ENCODE measurements at places on chromosomes 6 and 20.

GRCh38 chr20:52410182-52410647 lies 218.6 kb upstream of the ZFP64 start:
- no peak for DNase-seq

GRCh38 chr20:2955257-2955970 lies 82.1 kb downstream of the PTPRA start:
- DNase-seq, result no peak

- no peak for DNase-seq
These were observed 373.8 kb upstream of the MMS22L start for GRCh38 chr6:97656706-97657350.

- DNase-seq, result no peak
These were observed 22.8 kb downstream of the PCMTD2 start for GRCh38 chr20:64278317-64278681.

- no peak for DNase-seq
These were observed 51.9 kb downstream of the FAM120B start for GRCh38 chr6:170358496-170358895.

- DNase-seq, result no peak
These were observed 318.6 kb upstream of the RUNX2 start for GRCh38 chr6:45009576-45009975.

DNA sequence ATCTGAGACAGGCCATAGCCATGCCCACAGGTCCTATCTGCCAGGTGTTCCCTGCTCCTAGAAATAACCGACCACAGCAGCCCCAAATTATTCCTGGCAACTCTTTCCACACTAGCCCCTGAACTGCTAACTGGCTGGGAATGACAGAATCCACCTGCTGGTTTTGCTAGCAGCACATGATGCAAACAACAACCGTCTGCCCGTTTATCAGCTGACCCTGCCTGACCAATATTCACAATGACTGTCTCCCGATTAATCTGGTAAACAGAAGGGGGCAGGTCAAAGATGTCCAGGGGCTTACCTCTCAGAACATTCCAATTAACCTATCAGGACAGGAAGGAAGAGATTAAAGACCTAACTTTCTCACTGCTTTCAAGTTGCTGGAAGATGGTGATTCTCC lies 101.5 kb downstream of the NRSN1 start:
- DNase-seq, result no peak

DNA sequence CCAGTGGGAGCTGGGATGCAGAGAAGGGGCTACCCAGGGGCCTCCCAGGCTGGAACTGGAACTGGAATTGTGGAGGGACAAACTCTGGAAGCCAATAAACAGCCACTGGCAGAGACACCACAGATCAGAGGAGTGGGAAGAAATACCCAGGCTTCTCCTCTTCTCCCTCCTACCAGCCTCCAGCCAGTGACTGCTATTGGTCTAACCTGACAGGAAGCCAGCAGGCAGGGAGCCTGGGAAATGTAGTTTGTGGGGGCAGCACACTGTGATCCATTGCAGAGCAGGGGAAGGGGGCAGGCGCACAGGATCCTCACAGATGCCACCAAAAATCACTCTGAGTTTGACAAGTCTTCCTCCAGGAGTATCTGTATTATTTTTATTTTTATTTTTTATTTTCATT lies 12.1 kb upstream of the MLN start:
- DNase-seq, result no peak
